A673 (cell line): ENCODE measurements at places on chromosomes 7 and 10. TPM values are rescaled to one million over a fixed set of nuclear protein-coding genes. Genes with fewer than 3 reads are reported as not detected.

Gene SEMA3D
- 23.3 and 32.0 TPM in 2 replicates for total RNA-seq

DNA sequence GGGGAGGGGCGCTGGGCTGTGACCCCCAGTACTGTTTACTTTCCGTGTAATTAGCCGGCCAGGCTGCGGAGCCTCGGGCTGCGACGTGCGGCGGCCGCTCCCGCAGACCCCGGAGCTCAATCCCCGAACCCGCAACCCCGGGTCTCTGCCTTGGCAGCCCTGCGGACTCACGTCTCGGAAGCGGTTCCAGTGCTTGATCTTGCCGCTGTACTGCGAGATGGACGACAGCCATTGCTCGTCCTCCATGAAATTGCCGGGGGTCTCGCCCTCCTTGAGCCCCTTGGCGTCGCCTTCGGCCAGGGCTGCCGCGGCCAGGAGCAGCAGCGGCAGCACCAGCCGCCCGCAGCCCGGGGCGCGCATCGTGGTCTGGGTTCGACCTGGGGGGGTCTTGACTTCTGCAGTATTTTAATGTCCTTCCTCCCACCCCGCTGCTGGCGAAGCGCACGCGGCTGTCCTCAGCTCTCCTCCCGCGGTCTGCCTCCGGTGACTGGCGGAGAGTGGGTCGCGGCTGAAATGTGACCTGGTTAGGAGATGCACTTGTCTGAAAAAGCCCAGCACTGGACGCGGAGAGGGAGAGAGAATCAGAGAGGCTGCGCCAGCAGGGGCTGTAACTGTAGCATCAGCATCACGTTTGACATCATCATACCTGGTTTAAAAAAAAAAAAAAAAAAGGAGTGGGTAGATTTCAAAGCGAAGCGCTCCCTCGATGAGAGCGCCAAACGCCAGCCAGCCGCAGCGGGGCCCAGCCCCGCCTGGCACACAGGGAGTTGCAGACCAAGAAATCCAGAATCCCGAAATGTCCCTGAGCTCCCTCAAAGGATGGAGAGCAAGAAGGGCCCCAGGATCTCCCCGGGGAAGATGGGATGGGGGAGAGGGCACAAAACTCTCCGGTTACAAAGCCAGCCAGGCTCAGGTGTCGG, at the start of gene SPOCK2:
Gene SPOCK2, minus strand, starts transcription at position 583 of the 920 bp plus-strand sequence. Its CDS starts 223 bp downstream, at position 360.
- no peak for DNase-seq

- no peak for DNase-seq
Observed at GRCh38 chr7:102471791-102472125, 7.0 kb downstream of the POLR2J start.

DNA sequence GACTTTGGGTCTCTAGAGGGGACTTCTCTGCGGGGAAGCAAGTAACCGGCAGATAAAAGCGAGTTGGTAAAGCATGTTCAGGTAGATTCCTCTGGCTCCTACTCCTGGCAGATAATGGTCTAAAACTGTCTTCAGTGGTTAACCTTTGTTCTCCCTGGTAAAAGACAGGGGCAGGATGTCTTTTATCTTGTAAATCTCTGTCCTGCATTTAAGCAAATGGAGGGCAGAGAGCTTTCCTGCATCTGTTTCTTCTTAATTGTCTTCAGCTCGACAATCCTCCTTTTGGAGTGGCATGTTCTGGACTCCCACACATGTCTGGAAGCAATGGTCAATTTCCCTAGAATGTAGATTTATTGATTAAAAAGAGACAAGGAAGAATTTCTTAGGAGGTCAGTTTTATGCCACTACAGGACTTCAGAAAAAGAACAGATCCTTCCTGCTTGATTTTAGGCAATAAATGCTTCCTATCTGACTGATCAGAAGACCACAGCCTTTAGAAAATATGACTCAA, 16.6 kb downstream of the C7orf33 start:
- no peak for DNase-seq

- peak; percentile 65 for DNase-seq
Observed at GRCh38 chr7:45921699-45922519, 837 bp upstream of the IGFBP3 start.
